ENCODE measurements at places on chromosomes 2 and 18.

- no peak for DNase-seq
Measured at GRCh38 chr2:230447455-230448451, 31.8 kb downstream of the SP100 start.

GRCh38 chr2:209138079-209138478 is 285.8 kb upstream of the MAP2 start:
- peak; percentile 33 for DNase-seq

GRCh38 chr2:241540401-241540770 is 18.2 kb upstream of the BOK start:
- DNase-seq, result no peak

- no peak for DNase-seq
Measured at GRCh38 chr2:207694811-207695281, 16.6 kb upstream of the CCNYL1 start.

DNA sequence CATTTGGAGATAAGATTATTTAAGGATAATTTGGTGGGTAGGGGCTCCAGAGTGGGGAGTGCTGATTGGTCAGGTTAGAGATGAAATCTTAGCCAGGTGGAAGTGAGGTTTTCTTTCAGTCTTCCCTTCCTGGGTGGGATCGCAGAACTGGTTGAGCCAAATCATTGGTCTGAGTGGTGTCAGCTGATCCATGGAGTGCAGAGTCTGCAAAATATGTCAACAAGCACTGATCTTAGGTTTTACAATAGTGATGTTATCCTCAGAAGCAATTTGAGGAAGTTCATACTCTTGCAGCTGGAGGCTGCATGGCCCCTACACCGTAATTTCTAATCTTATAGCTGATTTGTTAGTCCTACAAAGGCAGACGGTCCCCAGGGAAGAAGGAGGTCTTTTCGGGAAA is 1483.4 kb upstream of the ZEB2 start:
- DNase-seq, result no peak

GRCh38 chr2:181104512-181105115 is 124.2 kb downstream of the UBE2E3 start:
- peak; percentile 9 for DNase-seq

- DNase-seq, result no peak
Measured at GRCh38 chr2:30361751-30362394, 85.2 kb upstream of the LCLAT1 start.

GRCh38 chr2:148726228-148726627 is 81.7 kb downstream of the EPC2 start:
- no peak for DNase-seq

DNA sequence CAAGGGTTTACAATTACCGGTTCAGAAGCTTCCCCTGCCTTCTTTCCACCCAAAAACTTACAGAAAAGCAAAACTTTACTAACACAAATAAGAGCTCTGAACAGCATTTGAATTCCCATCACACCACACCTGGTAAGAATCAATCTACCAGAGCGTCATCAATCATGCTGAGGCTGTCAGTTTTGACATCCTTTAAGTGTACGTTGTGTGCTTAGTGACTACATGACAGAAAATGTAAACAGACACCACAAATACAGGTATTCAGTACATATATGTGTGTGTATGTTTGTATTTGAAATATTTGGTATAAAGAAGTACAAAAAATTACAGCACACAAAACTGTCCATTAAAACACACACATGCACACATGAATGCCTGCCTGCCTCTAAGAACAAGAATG is 523.5 kb downstream of the TMEM182 start:
- no peak for DNase-seq

GRCh38 chr2:106953236-106953635 is 67.3 kb upstream of the ST6GAL2 start:
- DNase-seq, result no peak

GRCh38 chr18:832085-832681 is 20.1 kb upstream of the YES1 start:
- no peak for DNase-seq

DNA sequence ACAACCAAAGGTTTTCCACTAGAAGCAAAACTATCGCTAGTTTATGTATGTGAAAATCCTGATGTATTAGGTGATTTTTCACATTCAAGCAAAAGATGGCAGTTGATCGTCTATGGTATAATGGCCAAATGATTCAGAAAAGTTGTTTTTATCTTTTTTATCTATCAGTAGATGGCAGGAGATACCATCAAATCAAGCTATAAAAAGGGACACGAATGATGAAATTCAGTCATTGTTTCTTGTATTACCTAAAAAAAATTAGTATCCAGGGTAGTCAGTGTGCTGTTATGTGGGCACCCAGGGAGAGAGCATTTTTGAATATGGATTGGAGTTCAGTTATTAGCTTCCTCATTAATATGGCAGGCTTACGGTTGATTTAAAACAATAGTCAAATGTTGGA is 22.9 kb upstream of the CAVIN2 start:
- DNase-seq, result no peak

GRCh38 chr2:191467113-191467512 is 210.8 kb upstream of the NABP1 start:
- DNase-seq, result no peak

GRCh38 chr2:158179660-158180059 is 78.0 kb downstream of the UPP2 start:
- peak; percentile 13 for DNase-seq

GRCh38 chr2:198731842-198732399 is 725.8 kb downstream of the SATB2 start:
- DNase-seq, result no peak

DNA sequence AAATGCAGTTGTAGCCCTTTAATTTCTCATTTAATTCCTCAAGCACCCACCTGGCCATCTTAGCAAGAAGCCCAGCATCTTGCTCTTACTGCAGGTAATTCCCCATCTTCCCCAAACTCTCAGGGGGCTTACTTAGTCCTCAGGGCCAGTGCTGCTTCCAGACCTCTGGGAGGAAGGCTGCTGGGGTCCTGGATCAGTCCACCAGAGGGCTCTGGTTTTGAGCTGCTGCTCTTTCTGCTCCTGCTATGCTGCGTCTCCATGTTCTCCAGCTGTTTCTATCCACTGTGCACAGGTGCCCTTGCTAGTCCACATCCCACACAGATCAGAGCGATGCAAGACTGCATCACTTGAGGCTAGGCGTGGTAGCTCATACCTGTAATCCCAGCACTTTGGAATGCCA is 34.5 kb upstream of the TMEM87B start:
- peak; percentile 9 for DNase-seq

Data from iPS DF 6.9 (cell line).